ENCODE measurements at places on chromosomes 2 and 18.

GRCh38 chr2:19100570-19100969 lies 257.9 kb downstream of the OSR1 start:
- DNase-seq, result no peak

DNA sequence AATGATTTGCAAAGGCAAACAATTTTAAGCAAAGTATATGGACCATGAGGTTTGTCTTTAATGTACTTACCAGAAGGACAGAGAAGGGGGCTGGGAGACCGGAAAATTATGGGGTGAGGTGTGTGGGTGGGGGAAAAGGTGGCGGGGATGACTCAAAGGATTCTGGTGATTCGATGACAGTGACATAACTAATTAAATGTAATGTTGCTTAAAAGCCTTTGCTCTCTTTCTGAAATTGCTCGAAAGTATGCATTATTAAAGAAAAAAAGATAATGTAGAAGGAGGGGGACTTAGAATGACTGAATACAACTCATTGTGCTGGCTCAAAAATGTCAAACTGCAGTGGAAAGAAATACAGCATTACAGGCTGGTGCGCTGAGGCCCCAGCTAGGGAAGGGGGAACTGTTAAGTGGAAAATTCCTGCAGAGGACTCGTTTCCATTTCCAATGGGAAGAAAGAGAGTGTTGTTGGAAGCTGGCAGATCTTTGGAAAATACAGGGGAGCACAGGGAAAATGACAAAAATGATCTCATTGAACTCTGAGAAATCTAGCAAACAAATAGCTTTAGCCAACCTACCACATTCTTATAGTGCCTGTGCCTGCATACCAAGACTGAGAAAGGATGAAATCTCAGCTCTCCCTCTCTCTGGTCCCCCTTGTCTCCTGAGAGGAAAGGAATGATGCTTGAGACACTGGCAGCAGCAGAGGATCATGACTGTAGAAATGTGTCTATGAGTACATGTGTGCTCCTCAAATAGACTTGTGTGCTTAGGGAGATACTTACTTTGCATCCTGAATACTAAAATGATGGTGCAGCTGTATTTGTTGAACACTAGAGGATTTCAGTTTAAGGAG lies 632.4 kb downstream of the NYAP2 start:
- no peak for DNase-seq

DNA sequence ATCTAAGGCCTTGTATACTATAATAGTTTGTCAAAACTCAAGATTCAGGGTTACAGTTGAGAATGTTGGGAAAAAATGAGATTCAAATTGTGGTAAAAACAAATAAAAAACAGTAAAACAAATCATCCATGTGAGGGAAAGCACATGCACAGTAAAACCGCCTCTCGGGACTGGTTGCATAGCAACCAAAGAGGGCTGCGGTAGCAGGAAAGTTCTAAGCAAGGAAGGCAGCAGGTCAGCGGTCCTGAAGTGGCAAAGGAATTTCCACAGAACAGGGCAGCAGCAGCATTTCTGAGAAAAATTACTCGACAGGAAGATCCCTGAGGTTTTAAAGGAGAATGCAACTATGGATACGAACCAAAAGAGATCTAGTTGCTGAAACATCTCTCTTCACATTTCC lies 93.7 kb downstream of the DYNAP start:
- DNase-seq, result no peak

DNA sequence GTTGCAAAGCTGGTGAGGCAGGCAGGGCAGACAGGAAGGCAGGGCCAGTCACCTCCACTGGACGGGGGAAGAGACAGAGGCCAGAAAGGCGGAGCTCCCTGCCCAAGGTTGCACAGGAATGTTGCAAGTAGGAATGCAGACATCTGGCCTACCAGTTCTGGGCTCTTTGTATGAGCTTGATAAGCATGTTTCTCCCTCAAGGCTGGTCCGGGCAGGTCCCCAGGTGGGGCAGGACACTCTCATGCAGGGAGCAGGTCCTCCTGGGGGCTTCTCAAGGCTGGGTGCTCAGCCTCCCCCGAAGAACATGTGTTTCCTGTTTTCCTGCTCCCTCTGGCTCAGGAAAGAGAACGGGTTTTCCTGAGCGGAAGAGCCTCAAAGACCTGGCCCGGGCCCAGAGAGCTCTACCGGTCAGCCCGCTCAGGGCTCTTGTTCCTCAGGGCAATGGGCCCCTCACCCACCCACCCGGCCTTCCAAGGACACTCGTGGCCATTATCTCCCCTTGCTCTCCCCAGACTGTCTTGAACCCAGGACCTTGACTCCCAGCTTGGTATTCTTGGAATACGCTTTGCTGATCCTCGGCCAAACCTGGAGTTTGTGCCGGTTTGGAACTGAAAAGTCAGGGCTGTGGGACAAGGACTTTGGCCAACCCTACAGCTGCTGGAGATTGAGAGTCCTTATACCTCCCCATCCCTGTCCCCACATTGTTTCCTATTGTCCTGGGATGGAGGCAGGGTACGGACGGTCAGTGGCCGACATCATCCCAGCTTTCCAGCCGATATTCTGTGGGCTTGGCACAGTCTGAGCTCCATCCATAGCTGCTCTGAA lies 87.7 kb upstream of the HAAO start:
- peak; percentile 19 for DNase-seq

- DNase-seq, result no peak
Observed at GRCh38 chr2:80852808-80853139, 548.2 kb upstream of the LRRTM1 start.

DNA sequence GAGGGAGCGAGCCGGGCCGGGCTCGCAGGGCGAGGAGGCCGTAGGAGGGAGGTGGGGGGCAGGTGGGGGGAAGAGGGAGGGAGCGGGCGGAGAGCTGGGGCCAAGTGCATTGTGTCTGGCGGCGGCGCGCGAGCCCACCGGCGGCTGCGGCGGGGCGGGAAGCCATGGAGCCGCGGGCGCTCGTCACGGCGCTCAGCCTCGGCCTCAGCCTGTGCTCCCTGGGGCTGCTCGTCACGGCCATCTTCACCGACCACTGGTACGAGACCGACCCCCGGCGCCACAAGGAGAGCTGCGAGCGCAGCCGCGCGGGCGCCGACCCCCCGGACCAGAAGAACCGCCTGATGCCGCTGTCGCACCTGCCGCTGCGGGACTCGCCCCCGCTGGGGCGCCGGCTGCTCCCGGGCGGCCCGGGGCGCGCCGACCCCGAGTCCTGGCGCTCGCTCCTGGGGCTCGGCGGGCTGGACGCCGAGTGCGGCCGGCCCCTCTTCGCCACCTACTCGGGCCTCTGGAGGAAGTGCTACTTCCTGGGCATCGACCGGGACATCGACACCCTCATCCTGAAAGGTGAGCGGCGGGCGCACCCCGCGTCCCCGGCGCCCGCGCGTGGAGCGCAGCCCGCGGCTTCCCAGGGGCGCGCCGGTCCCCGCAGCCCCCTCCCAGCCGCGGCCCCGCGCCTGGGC lies at the start of gene TMEM178A:
TSS of gene TMEM178A (plus strand) at position 107 of the 680 bp plus-strand sequence. CDS start at position 165, 58 bp downstream.
- DNase-seq, result no peak
